ENCODE measurements at places on chromosomes 12 and 14.

DNA sequence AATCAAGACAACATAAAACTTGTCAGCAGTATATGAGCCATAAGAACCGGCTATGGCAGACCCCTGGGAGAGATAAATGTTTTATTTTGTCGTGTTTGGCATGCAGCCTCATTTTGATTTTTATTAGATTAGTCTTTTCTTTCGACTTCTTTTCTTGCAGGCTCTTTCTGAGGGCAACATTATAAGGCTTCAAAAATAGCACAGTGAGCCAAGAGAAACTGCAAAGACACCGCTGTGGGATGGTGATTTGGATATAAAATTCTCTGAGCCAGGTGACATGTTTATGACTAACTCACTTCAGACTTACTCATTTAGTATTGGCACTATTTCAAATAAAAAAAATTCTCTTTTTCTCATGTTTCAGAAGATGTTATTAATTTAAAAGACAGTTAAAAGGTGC lies 96.8 kb upstream of the PKP2 start:
- DNase-seq: no peak

DNA sequence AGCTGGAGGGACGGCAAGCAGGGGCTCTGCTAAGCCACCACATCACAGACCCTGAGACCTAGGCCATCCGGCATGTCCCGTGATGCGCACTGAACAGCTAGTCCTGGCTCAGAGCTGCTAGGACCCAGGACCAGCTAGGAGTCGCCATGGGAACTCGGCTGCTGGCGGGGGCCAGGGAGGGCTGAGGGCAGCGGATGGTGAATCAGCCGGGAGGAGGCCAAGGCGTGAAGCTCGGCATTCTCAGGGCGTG lies 5.1 kb downstream of the AHNAK2 start:
- DNase-seq: no peak

GRCh38 chr12:123801573-123802178 lies 39.6 kb downstream of the DNAH10 start:
- no peak for DNase-seq

DNA sequence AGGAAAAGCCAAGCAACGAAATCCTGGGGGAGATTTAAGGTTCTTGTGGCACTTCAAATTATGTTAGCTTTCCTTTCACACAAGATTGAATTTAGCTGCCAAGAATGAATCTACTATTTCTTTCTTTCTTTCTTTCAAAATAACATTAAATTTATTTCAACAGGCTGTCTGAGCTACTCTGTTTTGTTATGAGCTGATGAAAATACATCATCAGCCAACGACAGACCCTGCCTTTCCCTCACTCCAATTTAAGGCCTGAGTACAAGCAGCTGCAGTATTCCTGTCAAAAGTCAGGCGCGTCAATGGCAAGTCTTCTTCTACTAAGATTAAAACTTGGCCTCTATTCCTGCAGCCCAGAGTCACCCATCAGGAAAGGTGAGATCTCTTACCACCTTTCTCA lies 347.7 kb upstream of the FLRT2 start:
- DNase-seq: no peak

GRCh38 chr12:111250251-111250881 lies 118.5 kb downstream of the PHETA1 start:
- no peak for DNase-seq

DNA sequence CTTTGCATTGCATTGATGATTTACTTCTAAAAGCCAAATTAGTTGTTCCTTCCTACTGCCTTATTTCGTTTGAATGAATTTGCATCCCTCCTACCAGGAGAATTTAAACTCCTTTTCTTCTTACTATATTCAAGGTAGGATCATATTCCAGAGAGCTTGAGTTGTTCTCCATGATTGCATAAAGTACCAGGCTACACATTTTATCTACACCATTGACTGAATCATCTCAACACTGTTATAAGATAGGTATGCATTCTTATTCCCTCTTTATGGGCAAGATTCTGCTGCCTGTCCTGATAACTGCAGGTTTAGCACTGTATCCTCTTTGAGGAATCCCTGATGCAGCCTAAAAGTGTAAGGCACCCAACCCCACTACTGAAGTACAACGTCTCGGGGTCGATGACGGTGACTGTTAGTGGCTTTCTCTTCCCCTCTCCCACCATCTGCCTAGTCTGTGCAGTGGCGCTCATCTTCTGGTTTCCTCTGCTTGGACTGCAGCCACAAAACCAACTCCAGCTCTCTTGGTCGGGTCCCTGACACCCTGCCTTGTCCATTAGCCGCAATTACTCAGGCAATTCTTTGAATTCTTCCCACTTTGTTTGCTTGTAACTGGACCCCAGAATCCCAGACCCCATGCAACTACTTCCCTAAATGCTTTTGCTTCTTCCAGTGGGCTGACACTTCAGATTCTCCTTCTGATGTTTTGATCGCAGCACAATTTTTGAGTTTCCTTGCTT lies 44.4 kb upstream of the STXBP6 start:
- DNase-seq: no peak

GRCh38 chr14:36626151-36626550 lies 35.5 kb upstream of the PAX9 start:
- no peak for DNase-seq

- no peak for DNase-seq
These were observed 56.6 kb downstream of the PAX9 start for GRCh38 chr14:36718216-36718615.

DNA sequence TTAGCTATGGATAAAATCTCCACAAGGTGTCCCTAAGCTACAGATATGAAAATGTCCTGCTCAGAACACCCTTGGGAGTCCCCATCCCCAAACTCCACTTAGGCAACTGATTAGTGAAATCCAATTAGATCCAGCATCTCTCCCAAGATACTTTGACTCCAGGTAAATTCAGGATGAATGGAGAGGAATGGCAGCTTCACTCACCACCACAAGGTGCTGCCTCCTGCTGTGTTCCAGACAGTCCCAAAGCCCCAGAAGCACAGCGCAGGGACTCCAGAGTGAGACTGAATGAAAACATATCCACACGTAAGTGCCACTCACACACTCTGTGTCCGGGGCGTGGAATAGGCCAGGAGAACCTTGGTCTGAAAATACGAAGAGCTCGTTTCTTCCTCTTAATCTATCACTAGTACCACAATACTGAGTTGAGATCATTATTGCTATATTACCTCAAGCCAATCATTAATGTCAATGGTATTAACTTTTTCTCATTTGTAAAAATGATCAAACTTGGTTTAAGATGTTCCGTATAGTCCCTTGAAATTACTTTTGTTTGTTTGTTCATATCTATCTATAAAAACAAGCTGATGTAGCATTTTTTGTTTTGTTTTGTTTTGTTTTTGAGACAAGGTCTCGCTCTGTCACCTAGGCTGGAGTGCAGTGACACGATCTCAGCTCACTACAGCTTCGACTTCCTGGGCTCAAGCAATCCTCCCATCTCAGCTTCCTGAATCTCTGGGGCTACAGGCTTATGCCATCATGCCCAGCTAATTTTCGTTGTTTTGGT lies 70.0 kb upstream of the BICD1 start:
- DNase-seq: no peak

DNA sequence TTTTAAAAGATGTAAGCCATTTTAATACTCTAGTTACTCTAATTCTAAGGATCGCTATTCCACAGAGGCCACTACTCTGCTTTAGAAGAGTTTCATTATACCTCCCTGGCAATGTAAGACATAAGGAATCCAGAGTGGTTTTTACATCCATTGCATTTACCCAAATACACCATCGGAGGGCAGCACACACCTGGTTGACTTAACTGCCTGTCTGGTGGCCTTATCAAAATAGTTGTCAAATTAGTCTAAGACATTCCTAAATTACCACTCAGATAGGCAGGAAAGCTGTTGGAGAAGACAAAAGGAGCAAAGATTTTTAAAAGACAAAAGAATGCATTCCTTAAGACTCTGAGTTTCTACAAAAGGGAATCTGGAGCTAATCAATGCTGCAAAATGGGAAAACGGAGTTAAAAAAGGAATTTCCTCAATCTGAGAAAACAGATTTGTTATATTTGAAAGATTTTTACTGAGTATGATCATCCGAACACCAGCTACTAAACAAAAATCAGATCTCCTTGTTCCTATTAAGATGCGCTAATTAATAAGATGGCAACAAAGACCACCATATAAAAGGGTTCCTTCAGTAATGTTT lies 33.8 kb upstream of the FGD4 start:
- DNase-seq: peak; percentile 46

DNA sequence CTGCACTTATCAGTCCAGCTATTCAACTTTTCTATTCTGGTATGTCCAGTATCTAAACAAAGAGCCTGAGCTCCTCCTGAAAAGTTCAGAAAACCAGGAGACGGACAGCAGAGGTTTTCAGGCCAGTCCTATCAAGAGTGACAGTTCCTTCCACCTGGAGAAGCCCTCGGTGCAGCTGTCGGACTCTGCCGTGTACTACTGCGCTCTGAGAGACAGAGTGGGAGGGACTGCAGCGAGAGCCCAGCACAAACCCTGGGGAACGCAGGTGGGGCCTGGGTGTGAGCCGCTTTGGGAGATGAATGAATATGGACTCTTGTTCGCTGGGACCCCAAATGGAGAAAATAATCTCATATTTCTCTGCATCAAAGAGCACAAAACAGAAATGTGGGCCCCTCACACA lies 329.8 kb upstream of the OR4E1 start:
- no peak for DNase-seq

DNA sequence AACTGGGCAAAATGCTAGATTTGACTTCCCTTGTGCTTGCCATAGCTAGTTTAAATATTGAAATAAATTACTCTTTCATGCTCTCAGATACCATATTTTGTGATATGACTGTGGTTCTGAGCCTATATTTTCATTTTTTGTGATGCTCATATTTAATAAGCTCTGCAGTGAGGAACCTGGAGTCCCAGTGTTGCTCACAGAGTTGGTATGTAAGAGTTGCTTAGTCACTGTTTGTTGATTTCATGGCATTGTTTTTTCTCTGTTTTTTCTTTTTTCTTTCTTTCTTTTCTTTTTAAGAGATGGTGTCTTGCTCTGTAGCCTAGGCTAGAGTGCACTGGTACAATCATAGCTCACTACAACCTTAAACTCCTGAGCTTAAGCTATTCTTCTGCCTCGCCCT lies 750.5 kb upstream of the TMEM132C start:
- DNase-seq: no peak

- no peak for DNase-seq
These were observed 35.5 kb downstream of the BTG1 start for GRCh38 chr12:92110083-92110640.

DNA sequence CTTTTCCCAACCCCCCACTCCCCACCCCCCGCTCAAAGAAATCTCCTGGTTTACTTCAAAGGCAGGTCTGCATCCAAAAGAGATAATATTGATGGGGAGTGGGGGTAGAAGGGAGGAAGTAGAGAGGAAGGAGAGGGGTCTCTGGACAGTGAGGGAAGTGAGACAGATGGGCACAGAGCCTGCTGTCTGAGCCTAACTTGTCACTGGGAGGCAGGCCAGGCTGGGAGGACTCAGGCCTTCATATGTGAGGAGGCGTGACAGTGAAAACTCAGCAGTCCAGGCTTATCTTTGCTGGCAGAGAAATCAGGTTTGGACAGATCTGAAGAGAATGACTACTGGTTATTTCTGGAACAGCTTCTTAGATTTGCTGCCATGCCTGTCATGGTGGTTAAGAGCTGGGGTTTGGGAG lies 192.3 kb downstream of the NUAK1 start:
- no peak for DNase-seq

DNA sequence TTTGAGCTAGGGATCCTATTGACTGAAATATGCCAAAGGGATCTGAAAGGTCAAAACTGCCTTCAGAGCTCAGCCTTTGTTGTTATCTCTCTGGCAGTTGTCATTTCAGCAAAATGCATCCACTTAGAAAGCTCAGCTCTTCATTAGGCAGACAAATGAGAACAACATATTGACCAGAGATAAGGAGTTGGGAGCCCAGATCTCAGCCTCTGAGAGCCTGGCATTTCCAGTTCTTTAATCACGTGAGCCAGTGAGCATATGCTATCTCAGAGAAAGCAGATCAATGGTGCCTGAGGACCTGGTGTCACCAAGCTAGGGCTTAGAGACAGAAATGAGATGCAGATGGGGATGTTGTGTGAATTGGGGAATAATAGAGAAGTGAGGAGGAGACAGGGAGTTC lies 101.1 kb downstream of the DAD1 start:
- DNase-seq: no peak

- no peak for DNase-seq
These were observed 153.7 kb downstream of the SLC25A21 start for GRCh38 chr14:37018571-37019240.

DNA sequence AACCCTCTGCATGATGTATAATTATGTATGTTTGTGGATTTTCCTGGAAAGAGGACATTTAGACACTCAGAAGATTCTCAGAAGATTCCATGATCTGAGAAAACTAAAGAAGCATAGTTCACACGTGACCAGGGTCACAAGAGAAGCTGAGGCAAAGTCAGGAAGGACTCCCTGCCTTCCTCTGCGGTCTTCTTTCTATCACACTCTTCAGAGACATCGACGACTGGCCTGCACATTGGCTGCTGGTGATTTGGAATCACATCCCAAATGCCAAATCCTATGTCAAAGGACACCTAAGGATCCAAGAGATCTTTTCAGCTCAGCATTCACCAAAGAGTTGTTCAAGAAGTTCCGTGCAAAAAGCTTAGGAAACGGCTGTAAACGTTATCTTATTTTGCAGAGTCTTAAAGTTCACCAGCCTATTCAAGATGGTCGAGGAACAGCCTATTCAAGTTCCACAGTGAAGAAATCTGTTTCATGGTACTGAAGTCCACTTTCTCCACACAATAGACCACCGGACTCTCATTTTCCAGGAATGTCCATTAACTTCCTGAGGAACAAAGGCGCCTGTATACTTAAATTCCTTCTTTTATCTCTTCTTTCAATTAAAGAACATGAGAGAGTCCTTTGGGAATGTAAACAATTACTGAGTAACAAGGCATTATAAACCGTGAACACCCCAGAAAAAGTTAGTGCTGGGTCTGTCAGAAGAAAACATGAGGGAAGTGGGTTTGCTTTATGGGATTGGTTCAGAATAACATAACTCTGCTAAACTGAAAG lies 42.1 kb downstream of the IGF1 start:
- no peak for DNase-seq

- no peak for DNase-seq
These were observed 447.7 kb downstream of the RERGL start for GRCh38 chr12:17642340-17642650.

- DNase-seq: no peak
These were observed 36.1 kb downstream of the SSPN start for GRCh38 chr12:26231470-26231869.

GRCh38 chr12:47910486-47910885 lies 5.7 kb upstream of the VDR start:
- DNase-seq: no peak

- no peak for DNase-seq
These were observed 74.9 kb downstream of the PPM1H start for GRCh38 chr12:62860020-62860419.

DNA sequence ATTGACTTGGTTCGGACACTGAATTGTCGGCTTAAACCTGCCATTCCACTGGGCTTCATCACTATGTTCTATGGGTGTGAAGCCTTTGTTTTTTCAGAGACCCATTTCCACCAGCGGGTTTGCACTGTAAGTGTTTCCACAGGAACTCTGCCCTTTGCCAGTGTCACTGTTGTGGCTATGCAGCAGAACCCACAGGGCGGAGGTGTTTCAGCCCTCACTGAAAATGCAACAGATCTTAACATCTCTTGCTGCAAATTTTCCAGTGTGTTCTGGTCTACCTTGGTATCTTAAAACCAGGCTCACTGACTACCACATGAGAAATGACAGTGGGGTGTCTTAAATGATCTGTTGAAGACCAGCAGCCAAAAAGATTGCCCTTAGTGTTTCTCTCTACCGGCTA lies 21.1 kb downstream of the PRKCH start:
- DNase-seq: no peak

GRCh38 chr12:13243516-13244070 lies 47.1 kb downstream of the EMP1 start:
- DNase-seq: no peak
